Activated CD4-positive, alpha-beta T cell treated with anti-CD3 and anti-CD28 coated beads for 4 hours (primary cell): ENCODE measurements at places on chromosomes 4 and X.

GRCh38 chr4:20480165-20480947, 219.9 kb upstream of the PACRGL start:
- DNase-seq, result no peak

DNA sequence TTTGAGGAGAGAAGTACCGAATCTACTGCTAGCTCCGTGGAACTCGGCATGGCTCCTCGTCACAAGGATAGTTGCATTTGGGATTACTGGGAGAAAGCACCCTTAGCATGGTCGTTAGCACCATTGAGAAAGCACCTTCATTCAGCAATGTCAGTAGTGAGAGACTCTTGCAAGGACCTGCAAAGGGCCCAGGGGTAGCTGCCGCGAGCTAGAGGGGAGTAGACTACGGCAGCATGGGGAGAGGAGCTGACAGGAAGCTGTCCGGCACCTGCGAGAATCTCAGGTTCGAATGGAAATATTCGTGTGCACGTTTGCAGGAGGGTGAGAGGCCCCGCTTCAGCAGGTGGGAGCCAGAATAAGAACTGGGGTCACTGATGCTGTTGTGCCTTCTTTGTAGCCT, 20.2 kb downstream of the TLR10 start:
- no peak for DNase-seq

DNA sequence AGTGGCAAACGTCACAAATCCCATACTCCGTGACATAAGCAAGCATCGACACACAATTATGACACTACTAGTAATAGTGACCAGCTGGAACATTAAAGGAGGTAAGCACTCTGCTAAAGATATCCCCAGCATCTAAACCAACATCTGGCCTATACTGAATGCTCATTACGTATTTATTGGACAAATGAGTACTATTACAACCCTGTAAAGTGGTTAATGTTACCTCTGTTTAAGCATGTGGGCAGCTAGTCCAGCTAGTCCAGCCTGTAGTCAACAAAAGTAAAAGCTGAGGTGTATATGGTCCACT, 419 bp upstream of the RPGR start:
- DNase-seq, result no peak

- no peak for DNase-seq
These were observed 16.2 kb downstream of the GATB start for GRCh38 chr4:151744614-151745013.

DNA sequence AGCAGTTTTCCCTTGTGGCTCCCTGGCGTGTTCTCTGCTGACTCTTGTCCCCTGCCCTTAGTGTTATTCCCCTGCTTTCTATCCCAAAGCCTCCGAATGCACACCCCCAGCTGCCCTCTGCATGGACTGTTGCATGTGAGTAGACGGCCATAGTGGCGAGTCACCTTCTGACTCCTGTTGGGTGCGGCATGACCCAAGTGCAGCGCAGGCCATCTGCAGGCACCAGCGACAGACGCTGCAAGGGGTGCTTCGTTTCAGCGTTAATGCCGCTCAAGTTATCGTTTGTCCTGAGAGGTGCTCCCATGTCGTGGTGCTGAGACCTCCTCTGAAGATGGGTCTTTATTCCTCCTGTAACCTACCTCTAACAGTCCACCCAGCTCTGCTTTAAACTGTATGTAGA, 57.7 kb downstream of the NOP14 start:
- no peak for DNase-seq

DNA sequence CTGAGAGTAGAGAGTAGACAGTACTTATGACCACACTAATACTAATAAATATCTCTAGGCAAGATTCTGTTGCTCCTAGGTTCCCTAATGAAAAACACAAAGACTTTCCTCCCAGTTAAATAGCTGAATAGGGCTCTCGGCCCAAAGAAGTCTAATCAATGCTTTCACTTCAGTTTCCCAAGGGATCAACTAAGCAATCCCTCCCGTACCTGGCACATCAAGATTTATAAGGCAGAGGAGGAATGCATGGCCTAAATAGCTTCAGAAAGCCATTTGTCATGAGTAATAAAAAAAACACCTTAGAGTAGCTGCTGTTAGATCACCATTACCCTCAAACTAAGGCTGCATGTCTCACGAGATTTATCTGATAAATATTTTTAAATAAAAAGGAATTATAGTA, 56.8 kb upstream of the EXOC1L start:
- no peak for DNase-seq

DNA sequence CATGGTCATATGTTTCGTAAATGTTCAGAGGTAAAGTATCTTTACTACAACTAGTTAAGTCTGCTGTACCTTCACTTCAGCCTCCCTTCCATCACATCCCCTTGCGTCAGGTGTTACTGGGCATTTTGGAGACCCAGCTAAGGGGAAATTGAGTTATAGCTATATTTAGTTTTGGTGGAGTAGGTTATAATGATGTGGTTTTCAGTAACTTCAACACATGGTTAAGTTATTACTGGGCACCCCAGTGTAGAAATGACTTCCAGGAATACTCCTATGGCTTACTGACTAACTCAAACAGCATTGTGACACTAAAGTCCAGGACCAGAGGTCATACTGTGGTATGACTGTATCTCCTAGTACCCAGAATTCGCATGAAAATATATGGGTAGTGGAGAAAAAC, 23.4 kb upstream of the ACSL1 start:
- no peak for DNase-seq

DNA sequence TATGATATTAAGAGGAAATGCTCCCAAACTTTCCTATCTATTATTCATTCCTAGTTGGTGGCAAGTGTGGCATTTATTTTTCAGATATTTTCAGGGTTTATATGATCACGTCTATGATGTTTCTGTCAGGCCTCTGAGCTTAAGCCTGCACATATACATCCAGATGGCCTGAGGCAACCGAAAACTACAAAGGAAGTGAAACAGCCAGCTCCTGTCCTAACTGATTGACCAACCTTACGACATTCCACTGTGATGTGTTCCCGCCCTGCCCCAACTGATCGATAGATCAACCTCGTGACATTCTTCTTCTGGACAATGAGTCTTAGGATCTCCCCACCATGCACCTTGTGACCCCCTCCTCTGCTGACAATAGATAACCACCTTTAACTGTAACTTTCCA, 67.6 kb upstream of the CTSO start:
- DNase-seq, result no peak
